ENCODE measurements at places on chromosomes 12 and 14.
A peak's percentile ranks its signal among the peaks of the same experiment; 100 is the strongest.

DNA sequence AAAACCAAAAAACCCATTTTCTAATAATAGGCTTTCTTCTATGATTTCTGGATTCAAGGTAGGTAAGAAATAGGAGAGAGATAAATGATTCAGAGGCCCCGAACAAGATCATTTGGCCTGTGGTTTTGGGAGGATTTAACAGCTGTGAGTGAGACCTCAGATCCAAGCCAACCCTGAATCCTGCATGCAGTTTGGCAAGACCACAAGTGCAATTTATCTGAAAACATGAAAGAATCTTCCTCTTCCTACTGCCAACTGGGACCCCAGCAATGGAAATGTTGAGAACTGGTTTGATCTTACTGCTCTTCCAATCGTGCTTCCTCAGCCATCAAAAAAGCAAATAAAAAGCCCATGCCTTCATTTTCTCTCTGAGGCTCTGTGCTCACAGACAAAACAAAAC is 519.7 kb upstream of the TBX3 start:
- DNase-seq = no peak

GRCh38 chr12:115597157-115597712 is 680.3 kb downstream of the MED13L start:
- no peak for DNase-seq

- DNase-seq = no peak
Measured at GRCh38 chr14:69156224-69156623, 3.3 kb upstream of the DCAF5 start.

DNA sequence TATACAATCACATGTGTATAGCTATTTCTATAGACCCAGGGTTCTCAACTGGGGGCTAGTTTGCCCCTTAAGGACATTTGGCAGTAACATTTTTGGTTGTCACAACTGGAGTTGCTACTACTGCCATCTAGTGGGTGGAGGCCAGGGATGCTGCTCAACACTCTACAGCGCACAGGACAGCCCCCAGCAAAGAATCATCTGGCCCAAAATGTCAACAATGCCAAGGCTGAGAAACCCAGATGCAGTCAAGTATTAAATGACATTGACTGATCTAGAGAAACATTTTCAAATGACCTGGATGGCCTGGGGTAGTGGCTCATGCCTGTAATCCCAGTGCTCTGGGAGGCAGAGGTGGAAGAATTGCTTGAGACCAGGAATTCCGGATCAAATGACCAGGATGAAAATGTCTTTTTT is 5.8 kb downstream of the WSB2 start:
- peak; percentile 34 for DNase-seq

DNA sequence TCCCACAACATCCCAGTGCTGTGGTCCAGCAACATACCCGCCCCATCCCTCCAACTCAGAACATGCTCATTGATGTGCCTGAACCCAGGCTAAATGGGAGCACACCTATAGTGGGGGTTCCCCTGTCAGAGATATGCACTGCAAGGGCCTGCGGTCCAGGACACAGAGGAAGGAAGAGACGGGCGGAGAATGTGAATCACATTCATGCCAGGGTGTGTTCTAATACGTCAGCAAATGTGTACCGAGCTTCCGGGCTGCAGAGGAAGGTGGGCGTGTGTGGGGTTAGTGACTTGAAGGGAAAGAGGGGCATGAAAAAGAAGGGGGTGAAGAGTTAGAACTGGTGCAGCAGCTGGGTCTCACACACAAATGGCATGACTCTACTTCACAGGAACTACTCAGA is 83.7 kb downstream of the DPF3 start:
- no peak for DNase-seq
